ENCODE measurements at places on chromosomes 6 and 20.
A peak's percentile ranks its signal among the peaks of the same experiment; 100 is the strongest.

GRCh38 chr6:56852260-56853010 is 102.5 kb upstream of the BEND6 start:
- no peak for DNase-seq

- DNase-seq = no peak
These were observed 11.5 kb downstream of the TAAR2 start for GRCh38 chr6:132612449-132613108.

- DNase-seq = no peak
These were observed 36.8 kb downstream of the NCR2 start for GRCh38 chr6:41371992-41372831.

GRCh38 chr20:5949943-5950270 is 426 bp downstream of the TRMT6 start:
- no peak for DNase-seq

- DNase-seq = no peak
These were observed 77.2 kb downstream of the PPP1R3G start for GRCh38 chr6:5162355-5162754.

- DNase-seq = no peak
These were observed 23.4 kb downstream of the CEP162 start for GRCh38 chr6:84204011-84204410.

- peak; percentile 51 for DNase-seq
These were observed 18.9 kb upstream of the SYNJ2 start for GRCh38 chr6:157962601-157963302.

- DNase-seq = peak; percentile 65
These were observed 1.4 kb downstream of the STAU1 start for GRCh38 chr20:49186535-49187329.

DNA sequence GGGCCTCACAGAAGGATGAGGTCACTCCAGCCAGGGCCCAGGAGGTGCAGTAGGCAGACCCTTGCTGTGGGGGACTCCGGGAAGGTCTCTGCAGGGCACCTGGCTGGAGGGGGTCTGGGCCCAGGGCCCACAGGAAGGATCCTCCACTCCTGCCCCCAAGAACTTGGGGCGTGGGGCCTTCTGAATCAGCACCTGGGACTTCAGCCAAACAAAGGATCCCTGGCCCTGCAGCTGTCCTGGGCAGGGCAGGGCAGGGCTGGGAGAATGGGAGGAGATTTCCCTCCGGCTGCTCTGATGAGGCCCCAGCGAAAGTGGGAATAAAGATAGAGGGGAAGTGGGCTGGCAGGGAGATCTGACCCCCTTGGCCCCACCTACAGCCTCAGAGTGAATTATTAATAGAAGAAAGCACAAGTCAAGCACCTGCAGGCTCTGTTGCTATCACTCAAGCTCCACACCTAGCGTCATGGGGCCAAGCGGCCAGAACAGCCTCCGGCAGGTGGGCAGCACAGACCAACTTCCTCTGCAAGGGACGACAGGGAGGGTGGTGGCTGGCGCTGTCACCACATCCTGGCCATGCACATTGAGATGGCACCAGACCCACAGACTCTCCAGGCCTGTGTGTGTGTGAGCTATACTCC is 61.6 kb upstream of the MRPS10 start:
- peak; percentile 61 for DNase-seq

- DNase-seq = no peak
These were observed 23.1 kb upstream of the LRFN2 start for GRCh38 chr6:40610229-40610628.

- peak; percentile 59 for DNase-seq
These were observed 72.3 kb downstream of the OR2B2 start for GRCh38 chr6:27839626-27840475.
